ENCODE measurements at places on chromosomes 16 and 17.

DNA sequence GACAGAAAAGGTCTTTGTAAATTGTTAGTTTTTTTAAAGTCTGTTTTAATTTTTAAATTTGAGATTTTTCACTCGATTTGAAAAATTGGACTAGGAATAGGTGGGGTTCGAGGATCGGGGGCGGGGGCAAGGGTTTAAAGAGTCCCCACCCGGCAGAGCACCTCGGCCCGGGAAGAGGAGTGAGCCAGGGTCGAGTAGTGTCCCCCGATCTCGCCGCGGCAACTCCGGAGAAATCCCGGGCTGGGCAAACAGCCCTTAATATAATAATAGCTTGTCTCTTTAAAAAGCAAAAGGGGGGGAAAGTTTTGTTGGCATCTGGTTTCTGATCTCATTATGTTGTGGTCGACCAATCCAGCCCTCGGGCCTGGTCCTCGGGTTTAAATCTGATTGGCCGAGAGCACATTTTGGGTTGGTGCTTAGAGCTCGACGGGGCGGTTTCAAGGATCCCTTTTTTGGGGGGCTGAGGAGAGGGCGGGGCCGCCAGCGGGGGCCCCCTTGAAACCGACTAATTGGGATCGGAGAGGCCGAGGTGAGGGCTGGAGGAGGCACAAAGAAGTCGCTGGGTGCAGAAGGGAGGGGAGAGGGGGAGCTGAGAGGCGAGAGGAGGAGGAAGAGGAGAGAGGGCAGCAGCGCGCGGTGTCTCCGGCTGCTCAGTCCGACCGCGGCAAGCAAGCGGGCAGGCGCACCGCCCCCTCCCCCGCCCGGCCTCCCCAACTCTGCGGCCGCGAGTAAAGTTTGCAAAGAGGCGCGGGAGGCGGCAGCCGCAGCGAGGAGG, at the start of gene FZD2:
Gene FZD2, plus strand, starts transcription at position 653 of the 775 bp plus-strand sequence. CDS start 205 bp downstream, outside the sequence.
- DNase-seq, result peak; percentile 5

GRCh38 chr17:82103553-82104451, 5.8 kb upstream of the FASN start:
- DNase-seq, result no peak

- no peak for DNase-seq
Observed at GRCh38 chr17:9817086-9817485, 4.8 kb downstream of the GSG1L2 start.

GRCh38 chr17:63279498-63280230, 166.4 kb downstream of the CYB561 start:
- DNase-seq, result no peak

DNA sequence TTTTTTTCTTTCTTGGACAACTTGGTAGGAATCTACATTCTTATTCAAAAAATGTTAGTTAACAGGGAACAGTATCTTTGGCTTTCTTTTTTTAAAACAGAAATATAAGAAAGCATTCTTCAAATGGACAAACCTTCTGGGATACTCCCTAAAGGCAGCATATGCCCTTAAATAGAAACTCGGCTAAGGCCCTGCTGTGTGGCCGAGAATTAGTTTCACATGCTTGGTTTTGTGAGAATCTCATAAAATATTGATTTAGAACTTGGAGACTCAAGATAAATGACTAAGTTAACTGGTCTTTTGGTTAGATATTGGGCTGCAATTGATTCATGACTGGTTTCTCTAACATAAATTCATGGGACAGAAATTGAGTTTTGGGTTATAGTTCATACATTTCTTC, 359.9 kb upstream of the XYLT1 start:
- DNase-seq, result no peak

DNA sequence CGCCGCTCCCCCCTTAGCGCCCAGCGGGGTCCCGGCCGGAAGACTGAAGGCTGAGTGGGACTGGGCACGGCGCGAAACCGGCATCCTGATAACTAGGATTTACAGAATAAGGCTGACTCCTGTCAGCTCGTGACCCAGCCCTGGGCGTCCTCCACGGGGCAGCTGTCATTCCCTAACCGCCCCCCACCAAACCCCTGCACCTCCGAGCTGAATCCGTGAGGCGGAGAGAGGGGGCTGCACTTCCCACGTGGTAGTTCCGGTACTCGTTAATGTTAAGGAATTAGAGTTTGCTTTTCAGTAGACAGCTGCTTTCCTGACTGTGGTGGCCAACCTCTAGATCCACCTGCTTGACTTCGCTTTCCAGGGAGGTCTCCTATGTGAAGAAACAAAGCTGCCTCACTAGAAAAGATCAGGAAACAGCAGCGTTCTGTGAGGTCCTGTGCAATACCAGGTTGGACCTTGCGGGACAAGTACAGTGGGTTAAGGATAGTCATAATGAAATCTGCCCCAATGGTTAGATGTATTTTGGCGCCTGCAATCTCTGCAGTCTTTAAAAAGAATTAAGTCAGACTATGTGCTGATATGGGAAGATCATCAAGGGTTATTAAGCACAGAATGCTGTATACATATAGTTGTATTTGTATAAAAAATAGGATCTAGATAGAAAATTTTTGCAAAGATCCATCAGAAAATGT, 1.1 kb upstream of the WBP2 start:
- DNase-seq, result no peak

DNA sequence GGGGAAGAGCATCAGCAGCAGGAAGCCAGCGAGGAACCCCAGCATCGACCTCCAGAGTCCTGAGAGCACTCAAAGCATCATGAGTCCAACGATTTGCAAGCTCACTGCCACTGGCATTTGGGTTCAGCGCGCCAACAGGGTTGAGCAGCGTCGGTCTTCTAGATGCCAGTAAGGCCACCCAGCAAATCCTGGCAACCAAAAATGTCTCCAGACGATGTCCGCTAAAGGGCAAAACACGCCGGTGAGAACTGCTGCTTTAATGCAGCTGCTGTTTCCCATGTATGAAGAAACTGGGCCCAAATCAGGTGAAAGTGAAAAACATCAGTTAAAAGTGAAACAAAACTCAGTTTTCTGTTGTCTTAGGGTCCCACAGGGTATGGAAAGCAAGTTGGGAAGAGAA, 70.2 kb downstream of the ANKRD11 start:
- no peak for DNase-seq

GRCh38 chr16:11639925-11640899, 28.0 kb upstream of the SNN start:
- DNase-seq, result no peak

DNA sequence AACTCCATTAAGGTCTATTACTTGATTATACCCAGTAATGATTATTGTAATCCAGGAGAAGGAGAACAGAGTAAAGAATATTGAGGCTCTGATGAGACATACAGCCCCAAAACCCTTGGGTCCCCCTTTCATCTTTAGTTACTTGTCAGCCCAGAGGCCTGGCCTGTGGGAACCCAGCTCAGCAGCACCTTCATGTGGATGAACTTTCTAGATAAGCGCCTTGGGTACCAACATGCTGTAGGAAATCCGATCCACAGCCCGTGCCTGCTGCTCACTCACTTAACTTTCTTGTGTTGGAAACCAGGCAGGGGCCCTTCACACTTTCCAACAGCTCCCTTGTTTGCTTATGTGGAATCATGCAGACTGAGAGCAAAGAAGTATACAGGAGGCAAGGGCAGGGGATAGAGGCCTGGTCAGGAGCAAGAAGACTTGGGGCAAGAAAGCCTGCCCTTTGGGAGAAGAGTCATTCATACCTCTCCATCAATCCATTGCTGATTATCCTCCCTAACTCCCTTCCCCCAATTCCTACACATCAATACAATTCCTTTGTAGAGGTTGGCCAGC, 64.0 kb upstream of the SOX9 start:
- no peak for DNase-seq

GRCh38 chr17:28443901-28444638, 29.4 kb upstream of the SLC13A2 start:
- DNase-seq, result no peak

DNA sequence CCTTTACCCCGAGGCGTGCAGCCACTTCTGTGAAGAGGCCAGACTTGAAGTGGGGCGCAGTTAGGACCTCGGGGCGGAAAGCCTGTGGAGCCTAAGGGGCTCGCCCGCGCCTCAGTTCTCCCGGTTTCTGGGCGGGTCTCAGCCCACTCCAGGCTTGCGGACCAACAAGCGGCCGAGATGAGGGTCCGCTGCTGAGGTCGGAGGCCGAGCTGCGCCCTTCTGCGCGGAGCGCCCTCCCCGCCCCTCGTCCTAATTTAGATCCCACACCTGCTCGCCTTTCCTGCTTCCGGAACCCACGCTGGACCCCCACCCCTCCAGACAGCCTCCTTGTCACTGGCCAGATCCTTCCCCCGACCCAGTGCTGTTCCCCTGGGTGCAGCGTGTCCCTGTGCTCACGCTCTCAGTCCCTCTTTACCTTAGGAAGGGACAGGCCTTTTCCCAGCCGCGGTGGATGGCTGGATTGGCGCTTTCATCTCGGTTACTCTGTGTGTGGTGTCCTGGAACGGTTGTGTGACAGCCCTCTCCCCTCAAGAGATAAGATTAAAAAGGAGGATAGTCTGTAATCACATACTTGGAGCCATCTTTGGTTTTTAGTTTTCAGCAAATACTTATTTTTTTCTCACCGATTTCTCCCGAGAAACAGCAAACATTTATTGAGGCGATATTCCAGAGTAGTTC, 933 bp upstream of the ATXN7L3 start:
- DNase-seq, result no peak

- DNase-seq, result no peak
Observed at GRCh38 chr17:7984904-7985303, 17.5 kb upstream of the GUCY2D start.

DNA sequence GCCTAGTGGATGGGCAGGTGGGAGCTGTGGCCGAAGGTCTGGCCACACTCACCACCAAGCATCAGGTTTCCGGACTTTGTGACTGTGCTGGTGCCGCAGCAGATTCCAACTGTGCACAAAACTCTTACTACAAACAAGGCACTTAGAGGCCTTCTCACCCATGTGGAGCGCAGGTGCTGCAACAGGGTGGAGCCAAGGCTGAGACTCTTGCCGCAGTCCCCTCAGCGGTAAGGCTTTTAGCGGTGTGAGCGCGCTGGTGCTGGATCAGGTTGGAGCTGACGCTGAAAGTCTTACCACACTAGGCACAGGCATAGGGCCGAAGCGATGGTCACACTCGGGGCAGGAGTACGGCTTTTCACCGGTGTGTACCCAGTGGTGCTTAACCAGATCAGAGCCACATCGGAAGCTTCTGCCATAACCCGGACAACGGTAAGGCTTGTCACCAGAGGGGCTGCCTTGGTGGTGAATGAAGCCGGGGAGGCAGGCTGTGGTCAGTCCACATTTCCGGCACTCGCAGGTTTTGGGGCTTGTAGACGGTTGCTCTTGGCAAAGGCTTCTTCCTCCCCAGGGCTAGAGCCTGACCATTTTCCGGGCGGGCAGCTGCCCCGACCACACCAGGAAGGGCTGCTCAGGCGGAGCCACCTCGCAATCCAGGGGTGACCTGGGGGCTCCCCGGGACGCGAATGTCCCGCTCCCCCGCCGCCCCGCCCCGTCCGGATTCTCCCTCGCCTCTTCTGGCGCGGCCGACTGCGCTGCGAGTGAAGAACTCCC, 1.0 kb upstream of the ARMC5 start:
- DNase-seq, result peak; percentile 48

GRCh38 chr16:9259914-9260608, 168.6 kb downstream of the HAPSTR1 start:
- DNase-seq, result no peak

- DNase-seq, result no peak
Observed at GRCh38 chr17:19868079-19868395, 301 bp upstream of the ULK2 start.

Data from activated T-helper 9 cell treated with anti-CD3 and anti-CD28 coated beads, Interleukin-2, amount 50 U/mL, for 16 hours (primary cell).